Stomach (tissue), 19 donors: ENCODE measurements at places on chromosomes 2 and 18. TPM values are rescaled to one million over a fixed set of nuclear protein-coding genes. Genes with fewer than 3 reads are reported as not detected.

GRCh38 chr2:167992278-167992677 lies 255.1 kb downstream of the STK39 start:
- no peak for DNase-seq

- no peak for DNase-seq
Measured at GRCh38 chr2:110959198-110959597, 161.5 kb upstream of the BCL2L11 start.

GRCh38 chr18:44709307-44710126 lies 28.8 kb downstream of the SETBP1 start:
- DNase-seq = no peak

GRCh38 chr2:234682492-234683228 lies 185.8 kb upstream of the ARL4C start:
- no peak for DNase-seq

Gene CIB4
- not detected for total RNA-seq

Gene COL4A3
- total RNA-seq = under 0.01 TPM

Gene DSG1
- 1.8 TPM for total RNA-seq
